ENCODE measurements at places on chromosomes 3 and 15.

- no peak for DNase-seq
Measured at GRCh38 chr3:190192739-190193138, 72.0 kb upstream of the P3H2 start.

GRCh38 chr15:91624353-91624968 lies 229.0 kb upstream of the SLCO3A1 start:
- no peak for DNase-seq

DNA sequence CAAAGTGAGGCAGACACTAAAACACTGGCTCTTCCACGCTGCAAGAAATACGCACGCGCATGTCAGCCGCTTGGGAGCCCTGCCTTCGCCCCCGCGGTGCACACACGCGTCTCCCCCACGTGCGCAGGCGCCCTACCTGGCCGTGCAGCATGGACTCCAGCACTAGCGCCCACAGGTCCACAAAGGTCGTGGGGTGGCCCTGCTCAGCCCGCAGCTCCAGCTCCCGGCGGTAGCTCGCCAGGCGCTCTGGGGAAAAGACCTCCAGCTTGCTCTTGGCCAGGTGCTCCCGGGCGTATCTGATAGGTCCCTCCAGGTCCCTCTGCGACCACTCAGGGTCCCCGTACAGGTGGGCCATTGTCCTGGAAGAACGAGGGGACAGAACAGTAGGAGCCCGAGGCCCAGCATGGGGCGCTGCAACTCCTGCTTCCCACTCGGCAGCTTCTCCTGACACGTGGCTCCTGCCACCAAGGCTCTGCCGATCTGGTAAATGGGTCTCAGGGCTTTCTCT lies 14.9 kb downstream of the PLA2G4D start:
- DNase-seq, result peak; percentile 46

DNA sequence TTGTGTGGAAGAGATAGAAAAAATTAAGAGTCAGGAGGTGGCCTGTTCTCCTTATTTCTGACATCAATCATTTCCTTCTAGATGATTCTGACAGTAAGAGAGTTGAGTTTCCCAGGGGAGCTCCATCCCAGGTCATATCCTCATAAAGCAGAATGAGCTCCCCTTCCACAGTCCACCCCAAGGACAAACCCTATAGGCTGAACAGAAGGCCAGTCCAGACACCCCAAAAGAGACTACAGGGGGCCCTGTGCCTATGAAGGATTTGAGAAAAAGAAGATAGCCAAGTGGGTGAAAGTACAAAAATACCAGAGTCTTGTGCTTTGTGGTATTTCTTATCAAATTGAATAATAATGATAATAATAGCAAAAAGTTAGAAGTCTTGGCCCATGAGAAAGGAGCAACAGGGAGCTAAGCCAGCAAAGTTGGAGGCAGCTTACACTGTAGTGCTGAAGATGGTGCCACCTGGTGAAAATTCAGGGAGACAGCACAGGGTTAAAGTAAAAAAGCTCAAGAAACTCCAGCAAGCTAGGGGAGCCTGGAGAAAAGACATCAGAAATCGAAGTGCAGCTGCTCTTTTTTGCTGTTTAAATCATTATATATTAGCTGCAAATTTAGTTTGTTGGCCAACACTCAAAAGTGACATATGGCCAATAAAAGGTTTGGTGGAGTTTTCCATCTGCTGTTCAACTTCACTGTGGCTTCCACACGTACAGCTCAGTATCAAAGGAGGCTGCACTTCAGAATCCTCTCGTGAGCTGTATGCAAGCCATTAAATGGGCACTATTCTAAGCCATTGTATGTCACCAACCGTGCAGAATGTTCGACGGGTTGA lies 35.8 kb upstream of the SLC24A5 start:
- no peak for DNase-seq

GRCh38 chr3:11363715-11364114 lies 91.5 kb downstream of the ATG7 start:
- DNase-seq, result no peak

- no peak for DNase-seq
Measured at GRCh38 chr3:161254861-161255260, 33.8 kb downstream of the NMD3 start.

DNA sequence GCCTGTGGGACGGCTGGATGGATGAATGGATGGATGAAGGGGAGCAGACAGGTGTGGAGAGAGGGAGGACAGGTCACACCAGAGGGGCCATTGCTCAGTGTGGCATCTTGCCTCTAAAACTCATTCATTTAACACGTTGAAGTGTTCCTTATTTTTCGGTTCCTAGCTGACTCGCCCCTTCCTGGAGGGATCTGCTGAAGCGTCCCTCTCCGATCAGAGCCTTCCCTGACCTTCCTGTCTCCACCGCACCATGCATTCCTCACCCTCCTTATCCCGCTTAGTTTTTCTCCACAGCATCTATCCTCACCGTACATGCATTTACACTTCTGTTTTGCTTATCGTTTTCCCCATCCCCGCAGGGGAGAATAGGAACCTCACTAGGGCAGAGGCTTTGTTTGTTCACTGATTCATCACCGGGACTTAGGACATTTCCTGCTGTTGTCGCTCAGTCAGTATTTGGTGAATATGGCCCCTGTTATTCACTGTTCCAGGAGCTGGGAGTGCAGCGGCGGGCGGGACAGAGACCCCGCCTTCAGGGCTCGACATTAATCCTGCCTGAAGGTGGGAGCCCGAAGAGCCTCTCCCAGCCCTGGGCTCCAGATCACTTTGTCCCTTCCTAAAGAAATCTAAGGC lies 32.0 kb downstream of the FOXL2 start:
- no peak for DNase-seq

DNA sequence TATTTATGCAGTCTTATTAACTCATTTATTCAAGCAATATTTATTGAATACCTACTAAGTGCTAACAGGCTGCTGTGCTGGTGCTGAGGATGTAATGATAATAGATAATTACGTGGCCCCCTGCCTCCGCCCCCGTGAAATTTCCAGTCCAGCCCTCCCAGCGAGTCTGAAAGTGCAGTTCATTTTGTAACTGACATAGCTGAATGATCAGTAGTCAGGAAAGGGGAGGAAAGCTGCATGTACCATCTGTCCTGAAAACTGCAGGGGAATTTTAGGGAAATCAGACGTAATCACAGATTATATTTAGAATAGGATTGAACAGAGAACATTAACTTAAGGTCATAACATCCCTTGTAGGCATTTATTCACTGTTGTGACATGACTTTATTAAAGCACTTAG lies 736.8 kb downstream of the MCTP2 start:
- DNase-seq, result no peak

GRCh38 chr3:127014536-127015281 lies 31.8 kb downstream of the PLXNA1 start:
- no peak for DNase-seq

DNA sequence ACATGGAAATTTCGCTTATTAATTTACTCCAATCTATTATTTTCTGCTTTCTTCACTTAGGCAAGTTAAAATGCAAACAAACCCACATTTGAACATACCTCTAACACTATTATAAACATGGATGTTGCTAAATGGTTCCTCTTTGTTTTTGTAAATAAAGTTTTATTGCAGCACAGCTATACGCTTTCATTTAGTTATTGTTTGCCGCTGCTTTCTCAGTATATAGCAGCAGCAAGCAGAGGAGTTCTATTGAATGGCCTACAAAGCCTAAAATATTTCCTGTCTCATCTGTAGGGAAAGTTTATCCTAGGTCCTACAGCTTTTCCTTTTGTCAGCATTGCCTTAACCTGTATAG lies 7.9 kb upstream of the CHD2 start:
- no peak for DNase-seq

DNA sequence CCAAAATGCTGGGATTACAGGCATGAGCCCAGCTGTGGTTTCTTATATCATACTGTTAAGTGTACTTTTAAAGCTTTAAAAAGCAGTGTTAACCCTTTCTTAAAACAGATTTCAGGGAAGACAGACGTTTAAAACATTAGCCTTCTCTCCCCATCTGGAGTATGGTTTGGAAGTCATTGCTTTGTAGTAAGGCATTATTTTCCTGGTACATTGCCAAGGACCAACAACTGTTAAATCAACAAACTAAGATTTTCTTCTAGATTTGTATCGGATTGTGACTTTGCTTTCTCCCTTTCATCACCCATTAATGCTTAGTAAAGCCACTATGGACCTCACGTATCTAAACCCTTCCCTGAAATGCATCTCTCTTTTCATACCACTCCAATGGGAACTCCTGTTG lies 50.5 kb downstream of the UBE2E1 start:
- no peak for DNase-seq

DNA sequence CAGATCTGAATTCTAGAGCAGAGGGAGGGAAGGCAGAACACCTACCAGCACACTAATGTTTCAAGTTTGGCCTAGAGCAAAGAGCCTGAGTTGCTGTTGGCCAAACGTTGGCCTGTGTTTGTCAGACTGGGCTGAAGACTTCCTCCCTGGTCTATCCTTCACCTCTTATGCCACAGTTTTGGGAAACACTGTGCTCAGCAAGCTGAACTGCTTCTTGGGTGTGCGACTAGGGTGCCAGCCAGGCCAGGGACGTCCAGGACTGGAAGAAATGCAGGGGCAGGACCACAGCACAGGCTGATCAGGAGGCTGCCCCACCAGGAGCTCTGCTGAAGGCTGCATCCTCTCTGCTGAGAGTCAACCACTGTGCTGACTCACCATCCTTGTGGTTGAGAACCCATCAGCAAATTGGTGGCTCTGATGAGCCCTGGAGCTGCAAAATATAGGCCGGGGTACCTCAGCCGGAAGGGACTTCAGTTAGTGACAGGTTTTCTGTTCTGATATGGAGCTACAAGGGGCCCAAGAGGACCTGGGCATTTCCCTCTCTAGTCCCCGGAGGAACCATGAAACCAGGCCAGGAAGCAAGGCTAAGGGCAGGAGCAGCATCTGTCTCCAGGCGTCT lies 131.6 kb upstream of the RASGRP1 start:
- no peak for DNase-seq

GRCh38 chr3:152243721-152244516 lies 24.8 kb upstream of the MBNL1 start:
- no peak for DNase-seq

DNA sequence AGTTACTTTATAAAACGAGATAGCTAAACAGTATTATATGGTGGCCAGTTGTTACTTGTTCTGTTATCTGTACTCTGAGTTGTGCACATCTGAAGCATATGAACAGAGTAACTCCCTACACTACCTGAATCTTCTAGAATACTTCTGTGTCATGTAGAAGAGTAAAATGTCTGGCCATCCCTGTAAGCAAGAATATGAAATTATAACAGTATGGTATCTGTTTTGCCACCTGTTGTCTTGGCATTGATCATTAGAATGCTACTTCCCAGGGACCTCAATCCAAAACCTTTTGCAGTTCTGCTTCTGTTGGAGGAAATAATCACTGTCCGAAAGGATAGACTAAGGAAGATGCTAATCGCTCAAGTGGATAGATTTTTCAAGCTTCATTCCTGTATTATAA lies 1.9 kb downstream of the TEX9 start:
- DNase-seq, result no peak

DNA sequence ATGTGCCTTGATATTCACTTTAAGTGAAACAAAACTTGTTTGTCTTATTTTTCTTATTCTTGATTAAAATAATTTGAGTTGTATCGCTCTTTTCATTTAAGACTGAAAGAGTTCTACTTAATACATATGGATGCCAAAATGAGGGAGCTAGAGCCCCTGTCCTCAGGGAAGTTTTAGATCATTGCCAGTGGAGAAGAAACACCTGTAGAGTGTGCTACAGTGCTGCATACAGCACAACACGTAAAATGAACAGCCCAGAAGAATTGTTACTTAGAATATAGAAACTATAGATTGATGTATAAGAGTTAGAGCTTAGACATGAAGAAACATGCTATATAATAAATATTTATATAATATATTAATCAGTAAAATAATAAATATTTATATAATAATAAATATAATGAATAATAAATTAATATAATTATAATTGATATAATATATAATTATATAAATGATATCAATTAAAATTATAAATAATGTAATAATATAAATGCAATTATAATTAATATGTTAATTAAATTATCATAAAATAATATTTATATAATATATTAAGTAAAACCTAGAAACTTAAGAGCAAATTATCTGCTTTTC lies 1234.7 kb downstream of the ROBO2 start:
- DNase-seq, result no peak

- peak; percentile 58 for DNase-seq
Measured at GRCh38 chr15:77032052-77032646, 37.2 kb downstream of the PSTPIP1 start.

DNA sequence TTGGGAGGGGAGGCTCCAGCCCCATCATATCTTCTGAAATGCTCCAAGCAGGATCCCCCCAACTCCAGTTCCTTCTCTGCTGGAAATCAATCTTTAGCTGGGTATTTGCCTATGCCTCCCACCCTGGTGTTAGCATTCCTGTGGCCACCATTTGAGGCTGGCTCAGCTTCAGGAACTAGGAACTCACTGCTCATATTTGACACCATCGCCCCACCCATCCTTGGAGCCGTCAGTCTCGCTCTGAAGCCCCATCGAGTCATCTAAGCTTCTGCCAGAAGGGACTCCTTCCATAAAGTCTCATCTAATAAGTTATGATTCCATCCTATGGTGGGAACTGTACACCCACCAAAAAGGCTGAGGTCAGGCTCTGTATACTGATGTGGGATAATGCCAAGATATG lies 26.4 kb downstream of the PRKCD start:
- DNase-seq, result no peak

Data from sigmoid colon (tissue), 7 donors.